Right hindlimb (tissue), 1 donor: ENCODE measurements at places on chromosomes 13 and 19.
A peak's percentile ranks its signal among the peaks of the same experiment; 100 is the strongest.

DNA sequence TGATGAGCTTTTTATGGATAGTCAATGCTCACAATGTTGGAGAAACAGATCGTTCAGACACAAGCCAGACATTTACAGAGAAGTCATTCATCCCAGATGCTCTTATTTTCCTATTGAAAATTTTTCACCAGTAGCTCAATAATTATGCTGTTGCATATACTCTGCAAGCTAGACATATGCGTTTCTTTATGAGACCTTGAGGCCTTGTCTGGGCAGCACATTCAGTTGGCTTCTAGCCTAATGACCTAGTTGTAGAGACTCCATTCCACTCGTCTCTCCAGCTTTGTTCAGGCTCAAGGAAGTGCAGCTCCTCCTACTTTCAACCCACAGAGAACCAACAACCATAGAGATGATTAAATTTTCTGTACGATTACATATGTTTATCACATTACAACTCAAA lies 237.7 kb downstream of the MZT1 start:
- DNase-seq = no peak

DNA sequence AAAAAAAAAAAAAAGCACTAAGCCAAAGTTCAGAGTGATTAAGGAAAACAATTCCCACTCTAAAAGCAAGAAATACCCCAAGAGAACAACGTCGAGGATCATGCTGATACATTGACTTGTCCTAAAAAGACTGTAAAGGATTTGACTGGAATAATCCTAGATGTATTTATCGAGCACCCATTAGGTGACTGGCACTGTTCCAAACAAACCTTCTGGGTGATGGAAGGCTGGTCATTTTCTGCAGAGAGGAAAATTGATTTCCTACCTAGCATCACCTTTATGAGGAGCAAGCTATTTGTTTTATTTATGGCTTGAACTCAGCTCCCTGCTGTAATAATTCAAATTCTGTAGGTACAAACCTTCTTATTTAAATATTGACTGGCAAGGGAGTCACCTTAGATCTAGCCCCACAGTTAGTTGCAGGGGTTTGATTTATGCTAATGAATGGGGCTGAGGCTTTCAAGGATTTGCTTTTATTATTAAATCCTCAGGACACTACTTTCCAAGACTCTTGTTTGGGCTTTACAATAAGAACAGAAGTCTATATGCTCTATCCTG lies 471.0 kb downstream of the OLFM4 start:
- no peak for DNase-seq

DNA sequence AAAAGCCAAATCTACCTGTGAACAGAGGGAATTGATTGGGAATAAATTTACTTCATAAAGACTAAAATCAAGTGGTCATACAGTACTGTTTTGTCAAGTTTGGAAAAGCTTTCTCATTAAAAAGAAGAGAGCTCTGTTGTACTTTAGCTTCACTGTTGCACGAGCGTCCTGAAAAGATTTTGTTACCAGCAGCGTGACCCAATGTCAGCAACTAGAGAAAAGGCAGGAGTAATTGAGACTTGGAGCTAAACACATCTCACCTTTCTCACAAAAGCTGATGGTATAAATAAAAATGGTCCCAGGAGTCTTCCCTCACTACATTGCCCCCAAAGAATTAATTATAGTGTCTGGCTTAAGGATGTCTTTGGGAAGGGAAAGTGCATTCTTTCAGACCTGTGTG lies 613.7 kb downstream of the OLFM4 start:
- no peak for DNase-seq

DNA sequence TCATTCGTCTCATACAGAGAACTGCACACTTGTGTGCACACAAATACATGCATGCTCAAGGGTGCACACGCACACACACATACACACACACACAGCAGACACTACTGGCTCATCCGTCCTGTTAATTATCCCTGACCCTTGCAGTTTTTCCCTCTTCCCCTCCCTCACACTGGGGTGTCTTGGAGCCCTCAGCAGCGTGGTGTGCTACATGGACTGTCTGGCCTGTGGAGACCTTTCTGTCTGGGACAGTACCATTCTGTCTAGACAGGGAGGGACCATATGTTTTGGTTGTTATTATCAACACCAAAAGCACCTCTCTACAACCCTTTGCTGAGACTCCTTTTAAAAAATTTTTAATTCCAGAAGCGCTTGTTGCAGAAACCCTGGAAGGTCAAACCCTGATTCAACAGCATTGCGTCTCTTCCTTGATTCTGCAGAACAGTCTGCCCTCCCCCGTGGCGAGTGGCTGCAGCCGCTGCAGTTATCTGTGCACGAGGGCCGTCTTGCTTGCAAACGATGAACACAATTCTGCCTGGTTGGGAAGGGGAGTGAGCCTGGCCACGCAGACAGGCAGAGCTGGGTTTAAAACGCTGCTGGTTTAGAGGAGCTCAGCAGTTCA lies 374.0 kb downstream of the IRS2 start:
- DNase-seq = peak; percentile 78
